Motor neuron (in vitro differentiated cells): ENCODE measurements at places on chromosomes 12 and 14. TPM values are rescaled to one million over a fixed set of nuclear protein-coding genes. Genes with fewer than 3 reads are reported as not detected.

FERMT2 gene
- total RNA-seq: 28.4 and 28.7 TPM in 2 replicates

BMAL2 gene
- 0.68 and 1.0 TPM in 2 replicates for total RNA-seq

PROX2 gene
- 0.29 and 0.36 TPM in 2 replicates for total RNA-seq

TSPAN19 gene
- total RNA-seq: 1.1 and 2.5 TPM in 2 replicates

TMEM233 gene
- 0.27 and 0.33 TPM in 2 replicates for total RNA-seq

GRCh38 chr12:85866986-85867776, 6.9 kb upstream of the NTS start:
- peak; percentile 80 for ATAC-seq

GRCh38 chr12:65307169-65307501, 28.7 kb downstream of the MSRB3 start:
- ATAC-seq: no peak

DNA sequence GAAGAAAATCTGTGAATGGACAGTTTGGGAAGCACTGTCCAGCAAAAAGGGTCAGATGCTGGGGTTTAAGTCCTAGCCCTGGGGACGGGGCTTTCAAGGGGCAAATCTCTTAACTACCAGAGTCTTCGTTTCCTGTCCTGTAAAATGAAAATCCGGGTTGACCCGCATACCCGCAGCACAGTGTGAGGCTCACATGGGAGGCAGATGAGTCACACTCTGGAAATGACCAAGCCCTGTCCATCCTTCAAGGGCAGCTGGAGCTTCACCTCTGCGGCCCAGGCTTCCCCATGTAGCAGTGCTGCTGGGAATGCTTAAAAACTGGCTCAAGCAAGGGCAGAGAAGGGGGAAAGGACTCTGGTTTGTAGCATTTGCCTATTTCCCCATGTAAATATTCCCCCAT, 19.0 kb downstream of the FAM181A start:
- peak; percentile 81 for ATAC-seq

DNA sequence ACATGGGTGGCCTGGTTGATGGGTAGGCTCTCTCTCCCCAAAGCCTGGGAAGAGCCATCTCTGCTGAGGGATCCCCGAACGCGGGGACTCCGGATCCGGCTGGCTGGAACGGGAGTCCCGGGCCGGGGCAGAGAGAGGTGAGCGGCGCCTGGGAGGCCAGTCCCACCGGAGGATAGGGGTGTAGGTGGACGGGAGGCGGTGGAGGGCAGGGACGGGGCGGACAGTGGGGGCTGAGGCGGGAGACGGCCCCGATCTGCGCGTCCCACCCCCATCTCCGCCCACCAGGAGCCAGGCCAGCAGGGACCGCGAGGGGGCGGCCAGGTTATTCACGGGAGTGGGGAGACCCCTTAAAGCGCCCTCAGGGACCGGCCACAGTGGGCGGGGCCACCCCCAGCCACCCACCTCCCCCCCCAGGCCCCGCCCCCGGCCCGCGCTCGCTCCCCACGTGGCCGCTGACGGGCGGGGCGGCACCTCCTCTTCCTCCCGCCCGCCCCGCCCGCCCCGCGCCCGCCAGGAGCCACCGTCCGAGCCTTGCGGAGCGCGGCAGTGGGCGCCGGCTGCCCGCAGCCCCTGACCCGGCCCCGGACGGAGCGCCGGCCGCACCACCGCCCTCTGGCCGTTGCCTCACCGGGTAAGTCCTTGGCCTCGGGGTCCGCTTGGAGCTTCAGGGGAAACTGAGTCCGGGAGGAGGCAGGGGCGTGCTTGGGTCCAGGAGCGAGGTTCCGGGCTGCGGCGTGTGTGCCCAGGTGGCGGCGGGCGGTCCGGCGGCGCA, at the start of gene INF2:
Gene INF2, plus strand, starts transcription at position 510 of the 772 bp plus-strand sequence. CDS start 11,748 bp downstream, outside the sequence.
- ATAC-seq: peak; percentile 63

DNA sequence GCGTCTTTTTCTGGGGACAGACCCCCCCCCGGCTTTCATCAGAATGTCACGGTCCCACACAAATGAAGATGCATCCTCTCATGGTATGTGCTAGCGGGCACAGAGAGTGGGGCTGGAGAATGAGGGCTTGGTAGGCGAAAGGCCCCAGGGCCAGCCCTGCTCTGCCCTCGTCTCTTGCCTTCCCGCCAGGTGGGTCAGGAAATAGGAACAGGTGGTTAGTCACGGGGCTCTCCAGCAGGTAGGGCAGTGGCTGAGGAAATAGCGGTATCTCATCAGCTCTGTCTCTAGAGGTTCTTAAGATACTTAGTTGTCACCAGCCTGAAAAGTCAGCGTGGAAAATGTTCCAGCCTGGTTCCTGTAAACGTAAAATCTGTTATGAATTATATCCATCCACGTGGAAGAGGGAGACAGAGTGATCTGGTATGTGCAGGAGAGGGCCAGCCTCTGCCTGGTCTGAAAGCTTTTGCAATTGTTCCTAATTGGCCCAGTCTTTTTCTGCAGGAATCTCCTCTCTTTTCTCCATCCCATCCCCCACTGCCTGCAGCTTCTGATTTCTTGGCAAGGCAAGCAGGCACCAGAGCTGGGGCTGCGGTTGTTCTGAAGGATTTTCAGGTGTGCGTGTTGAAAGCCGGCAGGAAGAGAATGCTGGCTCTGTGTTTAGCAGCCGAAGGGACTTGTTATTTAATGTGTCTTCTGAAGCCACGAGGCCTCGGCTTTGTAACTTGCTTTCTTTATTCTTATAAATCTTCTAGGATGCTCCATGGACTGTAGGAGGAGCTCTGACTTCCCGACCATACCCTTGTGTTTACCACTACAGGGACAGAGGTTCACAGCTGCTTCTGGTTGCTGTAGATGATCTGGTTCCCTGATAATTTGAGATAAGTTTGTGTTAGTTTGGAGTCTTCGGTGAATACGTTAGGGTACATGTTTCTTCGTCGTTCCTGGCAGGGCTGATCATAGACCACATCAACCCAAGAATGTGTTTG, 131.1 kb downstream of the CACNA1C start:
- ATAC-seq: peak; percentile 76

- ATAC-seq: no peak
Observed at GRCh38 chr12:123071857-123072256, 79.0 kb downstream of the PITPNM2 start.

DNA sequence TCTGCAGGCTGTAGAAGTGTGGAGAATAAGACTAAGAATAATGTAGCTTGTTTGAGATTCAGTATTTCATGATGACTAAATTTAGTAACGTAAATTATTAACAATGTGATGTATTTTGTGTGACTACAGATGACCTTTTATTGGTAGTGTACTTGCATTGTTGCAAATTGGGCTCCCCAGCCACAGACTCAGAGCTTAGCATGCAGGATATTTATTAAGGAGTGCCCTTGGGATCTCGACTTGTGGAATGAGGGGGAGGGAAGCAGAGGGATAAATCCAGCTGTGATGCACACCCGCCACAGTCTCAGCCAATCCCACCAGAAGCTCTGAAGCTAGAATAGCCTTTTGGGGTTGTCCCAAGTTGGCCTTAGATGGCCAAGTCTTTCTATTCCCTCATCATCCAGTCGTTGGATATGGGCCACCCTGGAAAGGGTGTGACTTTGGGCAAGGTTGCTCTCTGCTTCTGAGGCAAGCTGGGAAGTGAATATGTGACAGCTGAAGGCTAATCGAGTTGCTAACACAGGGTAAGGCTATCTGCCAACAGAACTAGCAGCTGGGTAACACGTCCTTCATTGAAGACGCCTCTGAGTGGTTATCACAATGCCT, 42.1 kb upstream of the USP44 start:
- ATAC-seq: peak; percentile 79

DNA sequence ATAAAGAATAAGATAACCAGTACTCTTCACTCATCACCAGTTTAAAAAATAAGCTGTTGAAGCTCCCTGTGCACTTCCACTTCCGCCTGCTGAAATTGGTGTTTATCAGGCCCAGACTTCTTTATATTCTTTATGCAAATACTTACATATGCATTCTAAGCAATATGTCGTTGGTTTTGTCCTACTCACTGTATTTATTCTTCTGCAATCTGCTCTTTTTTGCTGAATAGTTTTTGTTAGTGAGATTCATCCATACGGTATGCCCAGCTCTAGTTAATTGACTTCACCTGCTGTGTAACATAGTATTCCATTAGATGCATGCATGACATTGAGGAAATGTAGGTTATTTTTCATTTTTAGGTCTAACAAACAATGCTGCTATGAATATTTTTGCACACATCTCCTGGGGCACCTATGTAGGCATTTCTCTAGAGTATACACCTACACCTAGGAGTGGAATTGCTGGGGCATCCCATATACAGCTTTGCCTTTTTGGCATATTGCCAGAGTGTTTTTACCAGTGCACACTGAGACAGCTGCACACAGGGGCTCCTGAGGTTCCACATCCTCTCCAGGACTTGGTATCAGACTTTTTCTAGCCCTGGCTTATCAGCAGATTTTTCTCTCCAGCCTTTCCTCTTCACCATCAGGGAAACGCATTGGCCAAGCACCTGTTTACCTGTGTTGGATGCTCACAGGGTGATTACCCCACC, 1.0 kb upstream of the NRIP2 start:
- no peak for ATAC-seq

GRCh38 chr12:22797701-22798100, 172.7 kb downstream of the ETNK1 start:
- no peak for ATAC-seq

DNA sequence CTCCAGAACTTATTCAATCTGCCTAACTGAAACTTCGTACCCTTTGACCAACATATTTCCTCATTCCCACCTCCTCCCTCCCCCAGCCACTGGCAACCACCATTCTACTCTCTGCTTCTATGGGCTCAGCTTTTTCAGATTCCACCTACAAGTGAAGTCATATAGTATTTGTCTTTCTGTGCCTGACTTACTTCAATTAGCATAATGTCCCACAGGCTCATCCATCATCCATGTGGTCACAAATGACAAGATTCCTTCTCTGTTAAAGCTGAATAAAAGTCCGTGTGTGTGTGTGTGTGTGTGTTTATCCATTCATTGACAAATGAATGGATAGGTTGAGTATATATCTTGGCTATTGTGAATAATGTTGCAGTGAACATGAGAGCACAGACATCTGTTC, 1.3 kb upstream of the C14orf39 start:
- ATAC-seq: no peak

DNA sequence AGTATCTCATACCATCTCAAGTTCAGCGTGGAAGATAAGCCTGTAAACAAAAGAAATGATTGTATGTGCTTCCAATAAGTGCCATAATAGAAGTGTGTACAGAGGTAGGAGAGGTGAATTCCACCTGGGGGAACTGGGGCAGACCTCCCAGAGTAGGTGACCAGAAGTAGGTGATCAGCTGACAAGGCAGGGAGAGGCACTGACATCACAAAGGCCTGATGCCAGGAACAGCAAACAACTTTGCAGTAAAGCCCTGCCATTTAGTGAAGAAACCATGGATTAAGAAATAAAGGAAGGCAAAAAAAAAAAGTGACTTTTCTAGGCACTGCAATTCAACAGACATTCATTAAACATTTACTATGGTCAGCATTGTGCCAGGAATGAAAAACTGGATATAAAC, 31.1 kb downstream of the NR1H4 start:
- no peak for ATAC-seq

- ATAC-seq: no peak
Observed at GRCh38 chr14:60575008-60575407, 66.1 kb downstream of the SIX6 start.

- ATAC-seq: no peak
Observed at GRCh38 chr12:11722578-11723138, 73.2 kb downstream of the ETV6 start.

DNA sequence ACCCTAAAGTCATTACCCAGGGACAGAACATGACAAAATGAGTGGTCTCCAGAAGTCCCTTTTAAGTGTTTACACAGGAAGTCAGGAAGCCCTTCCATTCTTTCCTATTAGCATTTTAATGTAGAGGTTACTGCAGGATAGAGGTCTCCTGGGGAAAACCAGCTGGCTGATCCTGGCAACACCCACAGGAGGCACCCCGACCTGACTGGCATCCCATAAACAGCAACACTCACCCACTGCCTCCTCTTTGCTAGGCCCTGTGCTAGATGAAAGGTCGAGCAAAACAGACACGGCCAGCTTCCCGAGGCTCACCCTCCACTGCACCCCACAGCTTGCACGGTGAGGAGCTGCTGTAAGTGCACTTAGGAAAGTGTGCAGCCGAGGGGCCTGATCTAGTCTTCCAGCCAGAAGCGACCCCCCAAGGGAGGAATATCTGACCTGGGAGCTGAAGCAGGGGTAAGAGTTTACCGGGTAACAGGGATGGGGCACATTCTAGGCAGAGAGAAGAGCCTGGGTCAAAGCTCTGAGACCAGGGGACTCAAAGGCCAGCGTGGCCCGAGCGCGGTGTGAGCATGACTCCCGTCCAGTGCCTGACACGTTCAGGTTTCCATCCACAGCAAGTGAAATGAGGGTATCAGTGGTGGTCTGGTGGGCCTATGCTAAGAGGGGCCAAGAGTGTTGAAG, 9.0 kb downstream of the DAZAP2 start:
- peak; percentile 57 for ATAC-seq

DNA sequence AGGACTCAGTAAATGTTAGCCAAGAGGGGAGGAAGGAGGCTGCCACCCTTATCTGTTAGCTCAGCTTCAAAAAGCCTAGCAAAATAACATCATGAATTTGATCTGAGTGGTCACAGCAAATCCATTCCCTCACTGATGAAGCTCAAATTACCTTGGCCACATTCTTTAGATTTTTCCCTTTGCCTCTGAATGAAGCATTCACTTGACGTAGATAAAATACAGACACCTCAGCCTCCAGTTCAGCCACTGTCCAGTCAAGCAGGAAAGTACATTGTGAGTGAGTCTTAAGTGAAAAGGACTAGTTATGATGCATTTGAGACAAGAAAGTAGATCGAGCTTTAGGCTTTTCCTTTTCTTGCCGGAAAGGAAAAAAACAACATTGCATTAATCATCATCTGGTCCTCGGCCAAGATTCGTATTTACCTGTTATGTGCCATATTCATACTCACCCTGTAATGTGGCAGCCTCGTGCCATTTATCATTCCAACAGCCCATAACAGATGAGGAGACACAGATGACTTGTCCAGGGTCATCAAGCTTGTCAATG, 146.5 kb downstream of the ETV6 start:
- no peak for ATAC-seq

- no peak for ATAC-seq
Observed at GRCh38 chr12:25295361-25295760, 44.6 kb upstream of the KRAS start.

DNA sequence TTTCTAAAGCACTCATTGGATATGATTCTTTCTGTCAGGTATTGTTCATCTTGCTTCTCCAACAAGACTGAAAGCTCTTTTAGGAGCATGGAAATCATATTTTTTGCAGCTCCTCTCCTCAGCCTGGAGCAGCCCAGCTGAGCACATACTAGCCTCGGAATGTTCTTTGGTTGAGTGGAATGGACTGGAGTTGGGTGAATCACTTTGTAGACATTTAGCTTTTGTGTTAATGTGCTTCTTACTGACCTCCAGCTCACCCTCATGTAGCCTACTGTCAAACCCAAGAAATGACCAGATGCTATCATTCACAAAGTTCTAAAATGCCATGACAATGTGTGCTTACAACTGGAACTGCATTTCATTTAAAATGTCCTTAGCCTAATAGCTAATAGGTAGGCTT, 161.1 kb downstream of the NUAK1 start:
- no peak for ATAC-seq
